ENCODE measurements at places on chromosomes 12 and 14.

DNA sequence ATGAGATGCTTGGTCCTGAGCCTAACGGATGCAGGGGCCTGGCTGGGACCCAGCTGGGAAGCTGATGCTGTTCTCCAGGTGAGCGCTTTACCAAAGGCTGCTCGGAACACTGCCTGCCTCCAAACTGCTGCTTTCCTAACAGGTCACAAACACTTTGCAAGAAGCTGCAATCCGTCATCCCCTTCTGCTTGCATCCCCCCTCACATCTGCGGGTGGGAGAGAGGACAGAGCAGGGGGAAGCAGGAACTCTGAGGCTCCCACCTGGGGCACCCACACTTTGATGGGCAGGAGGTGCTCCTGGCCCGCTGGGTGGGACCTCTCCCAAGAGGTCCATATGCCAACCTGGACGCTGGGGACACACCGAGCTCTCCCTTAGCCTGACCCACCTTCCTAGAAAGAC lies 24.9 kb upstream of the PPP2R5C start:
- no peak for DNase-seq

DNA sequence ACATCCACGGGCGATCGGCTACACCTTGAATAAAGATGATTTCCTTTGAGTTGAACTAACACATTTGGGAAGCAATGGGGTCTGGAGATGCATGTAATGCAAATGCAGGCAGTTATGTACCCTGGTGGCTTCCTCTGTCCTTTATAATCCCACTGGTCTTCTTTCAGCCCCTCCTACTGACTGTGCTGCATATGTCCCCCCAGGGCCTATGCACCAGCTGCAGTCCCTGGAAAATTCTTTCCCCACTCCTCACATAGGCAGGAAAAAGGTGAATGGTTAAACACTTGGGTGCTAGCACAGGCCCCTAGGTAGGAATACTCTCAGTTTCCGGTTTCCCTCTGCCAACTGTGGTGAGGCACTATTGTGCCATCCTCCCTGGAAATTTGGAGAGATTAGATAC lies 294.8 kb upstream of the SOX5 start:
- no peak for DNase-seq

DNA sequence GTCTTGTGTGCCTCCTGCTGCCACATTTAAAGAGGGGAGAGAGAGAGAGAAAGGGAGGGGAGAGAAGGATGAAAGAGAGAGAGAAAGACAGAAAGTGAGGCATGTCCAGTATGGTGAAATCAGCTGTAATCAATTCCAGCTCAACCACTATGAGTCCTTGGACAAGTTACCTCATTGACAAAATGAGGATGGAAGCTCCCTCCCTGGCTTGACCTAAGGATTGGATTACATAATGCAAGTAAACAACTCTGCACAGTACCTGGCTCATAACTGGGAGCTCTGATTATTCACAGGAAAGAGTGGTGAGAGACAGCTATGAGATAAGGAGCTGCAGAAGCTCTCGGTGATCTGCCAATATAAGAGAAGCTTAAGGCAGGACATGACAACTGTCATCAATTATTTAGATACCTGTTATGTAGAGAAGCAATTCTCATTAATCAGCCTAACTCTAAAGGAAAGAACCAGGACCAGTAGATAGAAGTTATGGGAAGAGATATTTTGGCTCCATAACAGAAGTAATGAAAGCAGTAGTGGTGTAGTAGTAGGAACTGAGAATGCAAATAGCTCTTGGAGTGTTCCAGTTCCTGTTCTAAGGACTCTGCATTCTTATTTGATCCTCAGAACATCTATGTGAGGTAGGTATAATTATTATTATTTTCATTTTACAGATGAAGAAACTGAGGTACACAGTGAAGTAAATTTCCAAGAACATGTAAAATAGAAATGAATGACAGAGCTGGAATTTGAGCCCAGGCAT lies 791.6 kb downstream of the DIO2 start:
- DNase-seq, result no peak

GRCh38 chr12:106647793-106648514 lies 65.2 kb downstream of the RFX4 start:
- no peak for DNase-seq

GRCh38 chr12:67270622-67271021 lies 1.5 kb downstream of the CAND1 start:
- no peak for DNase-seq

GRCh38 chr14:31360919-31361662 lies 59.3 kb downstream of the HEATR5A start:
- peak; percentile 16 for DNase-seq
